ENCODE measurements at places on chromosomes 2 and 18.
A peak's percentile ranks its signal among the peaks of the same experiment; 100 is the strongest.

DNA sequence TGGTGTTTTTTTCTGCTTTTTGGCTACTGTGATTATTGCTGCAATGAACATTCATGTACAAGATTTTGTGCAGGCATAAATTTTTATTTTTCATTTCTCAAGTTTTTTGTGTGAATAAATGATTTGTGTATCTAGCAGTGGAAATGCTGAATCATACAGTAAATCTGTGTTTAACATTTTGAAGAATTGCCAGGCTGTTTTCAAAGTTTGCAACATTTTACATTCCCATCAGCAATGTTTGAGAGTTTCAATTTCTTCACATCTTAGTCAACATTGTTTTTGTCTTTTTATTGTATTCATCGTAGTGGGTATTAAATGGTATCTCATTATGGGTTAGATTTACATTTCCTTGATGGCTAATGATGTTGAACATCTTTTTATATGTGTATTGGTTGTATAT lies 98.8 kb upstream of the RBMS1 start:
- DNase-seq, result no peak

- DNase-seq, result no peak
Observed at GRCh38 chr18:70373042-70373519, 84.2 kb downstream of the SOCS6 start.

GRCh38 chr2:64594226-64594989 lies 59.3 kb downstream of the SERTAD2 start:
- DNase-seq, result no peak

GRCh38 chr2:98703738-98704137 lies 27.2 kb downstream of the MGAT4A start:
- DNase-seq, result no peak

DNA sequence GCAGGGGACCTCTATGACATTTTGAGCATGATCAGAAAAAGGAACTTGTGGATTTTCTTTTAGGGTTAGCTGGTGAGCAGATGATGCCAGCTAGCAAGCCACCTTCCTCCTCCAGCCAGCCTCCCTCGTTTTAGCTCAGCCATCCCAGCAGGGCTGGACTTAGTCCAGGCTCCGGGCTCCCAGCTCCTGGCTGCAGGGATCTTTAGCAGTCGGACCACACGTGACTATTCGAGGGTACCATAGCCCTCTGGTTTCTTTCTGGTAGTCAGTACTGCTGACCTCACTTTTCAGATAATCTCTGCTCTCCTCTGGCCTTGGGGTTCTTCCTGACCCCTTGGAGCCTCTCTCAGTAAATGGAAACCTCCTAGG lies 31.8 kb downstream of the NCK2 start:
- DNase-seq, result no peak

DNA sequence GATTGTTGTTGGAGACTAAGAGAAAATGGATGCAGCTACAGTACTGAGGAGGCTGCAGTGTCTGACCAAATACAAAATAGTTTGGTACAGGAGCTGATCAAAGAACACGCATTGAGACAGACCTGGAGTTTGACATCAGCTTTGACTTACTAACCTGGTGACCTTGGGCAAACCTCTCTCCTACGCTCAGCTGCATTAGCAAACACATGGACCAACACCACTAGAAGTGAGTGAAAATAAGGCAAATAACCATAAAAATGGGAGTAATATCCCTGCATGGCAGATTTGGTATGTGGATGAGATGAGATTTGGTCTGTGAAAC lies 126.5 kb downstream of the LPIN1 start:
- no peak for DNase-seq

GRCh38 chr2:13034861-13035260 lies 318.1 kb downstream of the TRIB2 start:
- DNase-seq, result no peak

DNA sequence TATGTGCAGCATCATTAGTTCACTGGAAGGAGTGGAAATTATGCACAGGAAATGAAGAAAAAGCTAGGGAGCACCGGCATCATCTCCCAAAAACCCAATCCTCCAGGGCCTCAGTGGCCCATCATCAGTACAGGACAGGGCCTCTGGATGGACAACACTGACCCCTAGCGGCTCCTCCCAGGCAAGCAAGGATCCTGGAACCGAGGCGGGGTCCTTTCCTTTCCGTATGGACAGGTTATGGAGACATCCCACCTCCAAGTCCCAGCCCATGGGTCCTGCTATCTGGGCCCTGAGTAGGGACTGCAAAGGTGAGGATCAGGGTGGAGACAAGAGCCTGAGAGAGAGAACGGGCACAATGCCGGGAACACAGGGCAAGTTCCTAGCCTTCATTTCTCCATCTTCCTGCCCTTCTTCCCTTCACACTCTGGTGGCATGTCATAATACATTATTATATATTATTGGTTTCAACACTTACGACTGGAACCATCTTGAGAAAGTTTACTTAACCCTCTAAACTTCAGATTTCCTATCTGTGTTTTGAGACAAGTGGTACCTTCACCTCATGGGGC lies 68.2 kb downstream of the ZNF516 start:
- no peak for DNase-seq

DNA sequence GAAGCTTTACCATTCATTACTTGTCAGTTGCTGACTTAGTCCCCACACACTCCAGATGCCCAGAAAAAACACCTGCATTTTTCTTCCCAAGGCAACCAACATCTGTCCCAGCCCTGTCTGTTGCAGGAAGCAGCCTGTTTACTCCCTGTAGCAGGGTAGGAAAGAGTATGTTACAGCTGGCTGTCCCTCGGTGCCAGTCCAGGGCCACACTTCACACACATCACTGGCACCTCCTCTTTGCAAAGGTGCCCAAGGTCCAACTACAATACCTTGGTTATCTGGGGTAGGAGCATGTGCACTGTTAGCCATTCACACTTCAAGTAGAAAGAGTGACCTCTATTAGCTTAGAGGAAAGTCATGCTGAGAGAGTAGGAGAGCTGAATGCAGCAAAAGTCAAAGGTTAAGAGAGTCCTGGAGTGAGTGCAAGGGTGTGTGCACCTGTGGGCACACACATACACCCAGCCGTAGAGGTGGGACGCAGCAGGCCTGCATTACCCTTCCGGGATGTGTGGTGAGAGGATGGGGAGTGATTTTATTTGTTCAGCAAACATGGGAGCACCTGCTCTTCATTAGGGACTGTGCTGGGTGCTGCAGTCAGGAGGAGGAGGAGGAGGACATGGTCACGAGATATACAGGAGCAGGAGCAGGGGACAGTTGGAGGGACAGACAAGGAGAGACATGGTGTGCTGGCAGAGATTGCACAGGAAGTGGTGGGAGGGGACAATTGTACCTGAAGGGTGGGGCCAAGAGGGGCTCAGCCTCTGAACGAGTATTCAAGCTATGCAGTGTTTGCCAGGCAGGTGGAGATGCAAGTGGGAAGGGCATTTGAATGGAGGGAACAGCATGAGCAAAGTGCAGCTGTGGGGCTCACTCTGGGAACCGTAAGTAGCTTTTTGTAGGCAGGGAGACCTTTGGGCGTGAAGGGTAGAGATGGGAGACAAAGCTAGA lies 69.8 kb downstream of the TSN start:
- DNase-seq, result no peak

GRCh38 chr2:65473045-65473444 lies 40.6 kb upstream of the SPRED2 start:
- DNase-seq, result no peak

DNA sequence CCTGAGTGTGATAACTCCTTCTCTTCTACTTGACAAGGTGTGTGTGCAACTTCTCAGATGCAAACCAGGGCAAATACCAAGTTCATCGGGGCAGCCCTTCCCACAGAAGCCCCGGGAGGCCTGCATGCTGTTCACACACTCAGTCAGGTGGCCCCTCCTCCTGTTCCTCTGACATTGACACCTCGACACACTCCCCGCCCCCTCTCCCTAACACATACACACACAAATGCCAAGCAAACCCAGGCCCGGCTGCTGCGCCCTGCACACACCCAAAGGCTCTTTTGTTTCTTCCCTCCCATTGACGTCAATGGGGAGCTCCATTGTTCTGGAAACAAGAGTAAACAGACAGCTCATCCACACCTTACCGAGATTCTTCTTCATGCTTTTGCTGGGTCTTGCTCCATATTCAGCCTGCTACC lies 1.7 kb upstream of the PER2 start:
- peak; percentile 57 for DNase-seq

GRCh38 chr2:226474131-226474530 lies 325.5 kb downstream of the IRS1 start:
- no peak for DNase-seq

DNA sequence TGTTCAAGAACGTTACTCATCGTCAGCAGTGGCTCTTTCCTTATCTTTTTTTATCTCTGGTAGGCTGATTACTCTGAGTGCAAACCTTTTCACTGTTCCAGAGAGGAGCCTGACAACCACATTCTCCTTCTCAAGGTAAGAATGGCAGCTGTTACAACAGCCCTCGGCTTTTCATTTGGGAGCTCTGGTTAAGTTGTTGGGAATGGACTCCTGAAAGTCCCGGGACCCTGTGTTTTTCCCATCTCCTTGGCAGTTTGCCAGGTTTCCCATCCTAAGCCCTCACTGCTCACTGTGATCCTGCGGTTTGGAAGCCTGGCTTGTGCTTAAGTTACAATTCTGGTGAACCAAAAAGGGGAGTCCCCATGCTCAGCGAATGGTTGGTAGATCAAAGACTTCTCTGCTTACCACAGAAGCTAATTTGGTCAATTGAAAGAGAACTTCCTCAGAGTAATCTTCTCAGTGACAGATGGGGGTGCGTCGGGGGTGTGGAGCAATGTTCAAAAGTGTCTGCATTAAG lies 122.3 kb downstream of the LYPD6B start:
- DNase-seq, result peak; percentile 12

- DNase-seq, result no peak
Observed at GRCh38 chr2:159744363-159744762, 32.1 kb downstream of the MARCHF7 start.

GRCh38 chr2:223626716-223627115 lies 24.6 kb upstream of the SCG2 start:
- DNase-seq, result no peak
